Activated T-helper 2 cell treated with anti-CD3 and anti-CD28 coated beads, Interferon-gamma antibody, Interleukin-2, Interleukin-4, amounts not matched to agents 10 μg/mL and 5 μg/mL and 100 μg/mL, durations not matched to agents 14 hours and 24 hours and 36 hours (primary cell): ENCODE measurements at places on chromosomes 3 and 15. TPM values are rescaled to one million over a fixed set of nuclear protein-coding genes. Genes with fewer than 3 reads are reported as not detected.
A peak's percentile ranks its signal among the peaks of the same experiment; 100 is the strongest.

GRCh38 chr15:47364230-47365141 lies 352.8 kb upstream of the SEMA6D start:
- no peak for DNase-seq
- no peak overlapping the region for H3K27ac ChIP-seq
- no peaks in the 10 kb centered on the region for H3K36me3 ChIP-seq
- H3K4me3 ChIP-seq, result no peak overlapping the region
- H3K27me3 ChIP-seq, result no peaks in the 10 kb centered on the region
- no peaks in the 10 kb centered on the region for H3K4me1 ChIP-seq

DNA sequence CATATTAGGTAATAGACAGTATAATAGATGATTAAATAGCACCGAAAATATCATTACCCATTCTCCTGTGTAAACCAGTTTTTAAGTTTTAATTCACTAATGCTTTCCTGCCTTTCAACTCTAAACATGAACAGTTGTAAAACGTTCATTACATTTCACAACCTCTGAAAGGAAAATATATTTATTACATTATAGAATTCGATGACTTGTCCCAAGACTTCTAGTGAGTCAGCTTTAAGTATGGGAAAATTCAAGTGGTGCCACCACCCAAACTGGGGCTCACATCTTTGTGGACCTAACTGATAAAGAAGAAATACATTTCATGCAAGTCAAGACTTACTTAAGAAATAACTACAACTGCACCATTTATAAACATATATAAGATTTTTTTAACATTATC lies 2.0 kb downstream of the TRIM59 start:
- no peak for DNase-seq
- peaks cover 66% of the 10 kb centered on the region for H3K36me3 ChIP-seq
- no peak overlapping the region for H3K27ac ChIP-seq
- H3K27me3 ChIP-seq, result no peaks in the 10 kb centered on the region

- DNase-seq, result peak; percentile 48
- H3K27ac ChIP-seq, result peak overlapping the region; percentile 90
- no peaks in the 10 kb centered on the region for H3K27me3 ChIP-seq
- peaks cover 23% of the 10 kb centered on the region for H3K36me3 ChIP-seq
Observed at GRCh38 chr15:34366271-34367065, 528 bp downstream of the LPCAT4 start.

The CXCR6 gene
- total RNA-seq, result 9.3 and 10.7 TPM in 2 replicates

DNA sequence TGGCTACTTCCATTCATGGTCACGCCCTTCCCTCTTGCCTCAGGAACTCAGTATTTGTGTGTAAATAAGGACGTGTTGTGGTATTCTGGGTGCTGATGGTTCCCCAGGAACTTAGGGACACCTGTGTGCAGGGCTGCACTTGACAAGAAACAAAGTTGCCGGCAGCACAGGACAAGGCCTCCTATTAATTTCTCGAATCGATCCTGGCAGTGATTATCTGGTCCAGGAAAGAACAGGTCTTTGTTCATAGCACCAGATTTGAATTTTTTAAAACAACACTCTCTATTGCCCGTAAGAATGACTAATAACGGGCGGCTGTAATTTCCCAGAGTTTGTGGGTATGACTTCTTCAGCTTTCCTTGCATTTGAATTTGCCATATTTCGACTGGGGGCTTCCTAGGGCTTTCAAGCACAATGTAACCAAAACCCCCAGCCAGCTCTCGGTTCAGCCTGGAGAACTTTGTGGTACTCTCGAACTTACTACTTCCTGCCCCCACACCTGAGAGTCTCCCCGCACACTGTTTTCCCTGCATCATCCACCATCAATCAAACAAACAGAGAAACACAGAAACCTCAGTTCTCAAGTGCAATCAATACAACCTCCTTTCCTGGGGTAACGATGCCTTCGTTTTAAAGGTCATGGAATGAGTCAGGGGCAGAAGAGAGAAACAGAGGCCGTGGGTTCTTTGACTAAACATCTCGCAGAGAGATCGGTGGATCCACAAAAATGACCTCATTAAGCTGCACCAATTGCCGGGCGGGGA lies 241.7 kb upstream of the ICE2 start:
- peaks cover 8% of the 10 kb centered on the region for H3K27me3 ChIP-seq
- H3K36me3 ChIP-seq, result peaks cover 2% of the 10 kb centered on the region
- H3K27ac ChIP-seq, result peak overlapping the region; percentile 90
- peak overlapping the region; percentile 28 for H3K4me3 ChIP-seq
- peaks cover 53% of the 10 kb centered on the region for H3K4me1 ChIP-seq

GRCh38 chr3:147409143-147410115 lies at the start of gene ZIC1:
Gene ZIC1 (plus strand): TSS chr3:147409365. CDS start chr3:147410113, 748 bp downstream.
- H3K4me1 ChIP-seq, result peaks cover 15% of the 10 kb centered on the region
- peaks cover 12% of the 10 kb centered on the region for H3K36me3 ChIP-seq
- peak within 1 kb of the TSS; percentile 76 for H3K27ac ChIP-seq

GRCh38 chr3:119662604-119663373 lies 2.4 kb upstream of the POPDC2 start:
- H3K4me1 ChIP-seq, result peaks cover 9% of the 10 kb centered on the region
- peaks cover 15% of the 10 kb centered on the region for H3K36me3 ChIP-seq
- peak overlapping the region; percentile 15 for H3K27ac ChIP-seq
- no peaks in the 10 kb centered on the region for H3K27me3 ChIP-seq
- no peak for DNase-seq

The TRNT1 gene
- total RNA-seq, result 49.9 and 50.1 TPM in 2 replicates

GRCh38 chr15:76342382-76343201 lies 6.0 kb downstream of the ISL2 start:
- H3K27ac ChIP-seq, result no peak overlapping the region
- H3K4me1 ChIP-seq, result peaks cover 29% of the 10 kb centered on the region
- no peak for DNase-seq
- peaks cover 22% of the 10 kb centered on the region for H3K36me3 ChIP-seq
- peaks cover 70% of the 10 kb centered on the region for H3K27me3 ChIP-seq

GRCh38 chr3:14137445-14137844 lies 12.6 kb downstream of the TMEM43 start:
- DNase-seq, result no peak
- peaks cover 8% of the 10 kb centered on the region for H3K4me1 ChIP-seq
- no peak overlapping the region for H3K4me3 ChIP-seq
- H3K27ac ChIP-seq, result no peak overlapping the region
- H3K27me3 ChIP-seq, result no peaks in the 10 kb centered on the region

- no peak for DNase-seq
- no peaks in the 10 kb centered on the region for H3K27me3 ChIP-seq
- peak overlapping the region; percentile 56 for H3K27ac ChIP-seq
Observed at GRCh38 chr3:32470362-32470761, 32.3 kb downstream of the CMTM6 start.

The MYZAP gene
- not detected in 2 replicates for total RNA-seq

GRCh38 chr3:115099986-115100571 lies 47.0 kb downstream of the ZBTB20 start:
- no peaks in the 10 kb centered on the region for H3K36me3 ChIP-seq
- no peaks in the 10 kb centered on the region for H3K27me3 ChIP-seq

GRCh38 chr3:180383332-180384020 lies 218.5 kb upstream of the TTC14 start:
- H3K4me1 ChIP-seq, result no peaks in the 10 kb centered on the region
- no peaks in the 10 kb centered on the region for H3K36me3 ChIP-seq
- no peak for DNase-seq
- H3K27me3 ChIP-seq, result no peaks in the 10 kb centered on the region
- H3K4me3 ChIP-seq, result no peak overlapping the region

The CCK gene
- total RNA-seq, result not detected in 2 replicates

DNA sequence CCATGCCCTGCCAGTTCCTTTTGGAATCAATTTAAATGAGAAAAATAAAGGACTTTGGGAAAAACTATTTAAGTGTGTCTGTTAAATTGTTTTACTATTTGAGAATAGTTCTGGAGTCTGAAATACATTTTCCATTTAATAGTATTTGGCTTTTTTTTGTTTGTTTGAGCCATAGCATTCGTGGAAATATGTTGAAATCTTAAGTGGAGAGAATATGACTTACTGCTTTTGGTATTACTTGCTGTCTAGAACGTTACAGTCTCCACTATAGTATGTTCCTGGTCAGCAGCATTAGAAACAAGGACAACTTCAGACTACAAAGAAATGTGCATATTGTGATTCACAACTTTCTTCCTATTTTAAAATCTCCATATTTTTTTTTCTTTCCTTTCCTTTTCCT lies 179.4 kb downstream of the GHSR start:
- no peak overlapping the region for H3K4me3 ChIP-seq
- H3K27me3 ChIP-seq, result no peaks in the 10 kb centered on the region
- peaks cover 2% of the 10 kb centered on the region for H3K4me1 ChIP-seq
- no peak for DNase-seq
- no peak overlapping the region for H3K27ac ChIP-seq

The CDHR4 gene
- 0.16 TPM in 1 of 2 replicates, not detected in the other for total RNA-seq

DNA sequence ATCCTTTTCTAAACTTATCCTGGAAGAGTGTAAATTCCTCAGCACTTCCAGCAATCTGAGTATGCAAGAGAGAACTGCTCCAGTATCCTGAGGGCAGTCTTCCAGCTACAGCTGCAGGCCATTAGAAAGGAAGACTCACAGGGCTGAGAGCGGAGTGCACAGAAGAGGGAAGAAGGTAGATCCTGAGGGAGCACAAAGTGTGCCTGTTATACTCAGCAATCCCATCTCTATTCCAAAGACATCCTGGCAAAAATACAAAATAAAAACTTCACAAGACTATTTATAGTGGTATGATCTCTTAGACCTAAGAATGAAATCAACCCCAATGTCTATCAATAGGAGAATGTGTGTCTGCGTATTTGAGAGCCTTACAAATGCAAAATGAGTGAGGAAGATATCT lies 292.0 kb downstream of the ZIC1 start:
- H3K27ac ChIP-seq, result no peak overlapping the region
- DNase-seq, result no peak
- H3K4me3 ChIP-seq, result no peak overlapping the region
- H3K4me1 ChIP-seq, result no peaks in the 10 kb centered on the region
- H3K36me3 ChIP-seq, result no peaks in the 10 kb centered on the region

The CRYGS gene
- total RNA-seq, result 3.8 and 5.6 TPM in 2 replicates

GRCh38 chr15:70374096-70374495 lies 276.4 kb upstream of the TLE3 start:
- H3K27me3 ChIP-seq, result peaks cover 50% of the 10 kb centered on the region
- no peaks in the 10 kb centered on the region for H3K4me1 ChIP-seq
- no peak overlapping the region for H3K4me3 ChIP-seq
- H3K27ac ChIP-seq, result no peak overlapping the region

DNA sequence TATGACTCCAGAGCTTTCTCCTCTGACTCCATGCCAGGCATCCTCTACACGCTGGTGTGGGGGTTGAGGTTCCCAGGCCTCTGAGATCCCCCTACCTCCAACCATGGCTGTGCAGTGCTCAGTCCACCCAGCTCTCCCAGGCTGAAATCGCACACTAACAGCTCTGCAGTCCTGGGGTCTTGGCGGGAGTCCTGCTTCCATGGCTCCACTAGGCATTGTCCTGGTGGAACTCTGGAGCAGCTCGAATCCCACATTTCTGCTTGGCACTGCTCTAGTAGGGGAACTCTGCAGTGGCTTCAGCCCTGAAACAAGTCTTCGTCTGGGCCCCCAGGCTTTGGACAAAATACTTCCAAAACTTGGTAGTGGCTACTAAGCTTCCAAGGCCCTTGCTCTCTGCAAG lies 50.7 kb downstream of the ROPN1B start:
- H3K27me3 ChIP-seq, result no peaks in the 10 kb centered on the region
- no peak for DNase-seq
- no peaks in the 10 kb centered on the region for H3K4me1 ChIP-seq
- H3K4me3 ChIP-seq, result no peak overlapping the region

GRCh38 chr3:9143184-9143583 lies 106.3 kb downstream of the SRGAP3 start:
- no peaks in the 10 kb centered on the region for H3K36me3 ChIP-seq
- no peak overlapping the region for H3K27ac ChIP-seq
- no peak overlapping the region for H3K4me3 ChIP-seq
- peaks cover 34% of the 10 kb centered on the region for H3K27me3 ChIP-seq

GRCh38 chr3:188974856-188975599 lies 196.7 kb upstream of the TPRG1 start:
- no peaks in the 10 kb centered on the region for H3K36me3 ChIP-seq
- peaks cover 31% of the 10 kb centered on the region for H3K4me1 ChIP-seq
- DNase-seq, result no peak
- H3K27ac ChIP-seq, result no peak overlapping the region
- peaks cover 21% of the 10 kb centered on the region for H3K27me3 ChIP-seq

- no peak overlapping the region for H3K4me3 ChIP-seq
- DNase-seq, result no peak
- H3K27me3 ChIP-seq, result no peaks in the 10 kb centered on the region
- H3K4me1 ChIP-seq, result peaks cover 4% of the 10 kb centered on the region
- H3K36me3 ChIP-seq, result no peaks in the 10 kb centered on the region
Observed at GRCh38 chr15:100715571-100716455, 113.4 kb downstream of the ASB7 start.

The UBE3A gene
- total RNA-seq, result 107 and 108 TPM in 2 replicates

DNA sequence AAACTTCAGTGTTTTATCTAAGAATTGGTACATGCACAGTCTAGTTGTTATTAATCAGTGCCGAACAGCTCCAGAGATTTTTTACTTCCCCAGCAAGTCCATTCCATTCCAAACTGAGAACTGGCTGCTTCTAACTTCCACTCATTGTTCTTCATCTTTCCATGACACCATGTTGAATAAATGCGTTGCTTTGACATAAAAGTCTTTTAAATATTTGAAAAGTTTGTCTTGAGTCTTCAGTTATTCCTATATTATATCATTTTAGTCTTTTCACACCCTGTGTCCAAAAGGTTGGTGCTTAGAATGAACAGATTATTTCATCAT lies 65.4 kb downstream of the CMSS1 start:
- H3K36me3 ChIP-seq, result peaks cover 20% of the 10 kb centered on the region
- no peaks in the 10 kb centered on the region for H3K27me3 ChIP-seq
- peaks cover 31% of the 10 kb centered on the region for H3K4me1 ChIP-seq
- no peak overlapping the region for H3K4me3 ChIP-seq

- H3K27ac ChIP-seq, result peak overlapping the region; percentile 96
- DNase-seq, result no peak
- H3K4me1 ChIP-seq, result peaks cover 43% of the 10 kb centered on the region
- peaks cover 34% of the 10 kb centered on the region for H3K36me3 ChIP-seq
- H3K27me3 ChIP-seq, result no peaks in the 10 kb centered on the region
Observed at GRCh38 chr15:74460298-74460697, 662 bp downstream of the UBL7 start.

The SLC35G2 gene
- total RNA-seq, result 7.3 and 7.7 TPM in 2 replicates

- H3K4me3 ChIP-seq, result peak overlapping the region; percentile 80
- peak overlapping the region; percentile 28 for H3K27ac ChIP-seq
- no peaks in the 10 kb centered on the region for H3K27me3 ChIP-seq
- DNase-seq, result peak; percentile 35
- peaks cover 39% of the 10 kb centered on the region for H3K36me3 ChIP-seq
Observed at GRCh38 chr3:141402476-141403171, 34.3 kb downstream of the ZBTB38 start.

DNA sequence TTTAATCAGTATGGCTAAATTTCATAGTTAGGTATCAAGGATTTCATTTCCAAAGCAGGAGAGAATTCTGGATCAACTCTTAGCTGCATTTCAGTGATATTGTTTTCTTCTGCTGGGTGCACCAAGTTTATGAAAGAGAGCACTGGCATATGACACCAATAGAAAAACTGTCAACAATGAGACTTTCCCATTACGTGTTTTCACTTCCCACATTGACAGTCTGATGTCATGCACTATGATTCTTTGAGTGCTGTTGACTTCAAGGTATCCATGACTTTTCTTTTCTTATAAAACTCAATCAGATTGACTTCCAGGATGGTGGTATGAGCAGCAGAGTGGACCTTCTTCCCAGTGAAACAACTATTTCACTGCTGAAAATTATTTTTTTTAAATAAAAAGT lies 476.1 kb downstream of the EDEM1 start:
- DNase-seq, result no peak
- H3K4me1 ChIP-seq, result no peaks in the 10 kb centered on the region
- no peaks in the 10 kb centered on the region for H3K27me3 ChIP-seq
- H3K4me3 ChIP-seq, result no peak overlapping the region
- no peak overlapping the region for H3K27ac ChIP-seq

- no peak overlapping the region for H3K4me3 ChIP-seq
- H3K36me3 ChIP-seq, result no peaks in the 10 kb centered on the region
- no peak overlapping the region for H3K27ac ChIP-seq
- H3K4me1 ChIP-seq, result peaks cover 18% of the 10 kb centered on the region
- no peak for DNase-seq
Observed at GRCh38 chr15:62935300-62936081, 107.1 kb upstream of the TPM1 start.
